ENCODE measurements at places on chromosomes 3 and 15. TPM values are rescaled to one million over a fixed set of nuclear protein-coding genes. Genes with fewer than 3 reads are reported as not detected.

Gene PTPRG
- total RNA-seq: not detected

Gene CHCHD4
- total RNA-seq: 27.0 TPM

Gene CAMK2N2
- 0.69 TPM for total RNA-seq

Gene ABTB1
- total RNA-seq: 11.3 TPM

Gene FGD5
- total RNA-seq: not detected

Gene SUSD5
- total RNA-seq: not detected

Gene IQCH
- 1.5 TPM for total RNA-seq

Gene SLC7A14
- total RNA-seq: not detected

Gene PEX5L
- not detected for total RNA-seq

Gene CHRM5
- total RNA-seq: not detected

Gene UCN2
- not detected for total RNA-seq

Gene FBXO40
- total RNA-seq: not detected

Gene ZKSCAN7
- total RNA-seq: 3.6 TPM

Gene SNX22
- 0.76 TPM for total RNA-seq

Gene SNURF
- 16.2 TPM for total RNA-seq

Gene ARGFX
- total RNA-seq: not detected

Gene PIGZ
- total RNA-seq: 0.51 TPM

Gene C3orf52
- 3.8 TPM for total RNA-seq

Gene GABRA5
- total RNA-seq: not detected

Gene SOX2
- total RNA-seq: not detected

Gene VGLL3
- not detected for total RNA-seq

Gene SLC35A5
- 17.9 TPM for total RNA-seq

Gene CYP8B1
- total RNA-seq: not detected

Gene BOC
- total RNA-seq: 0.42 TPM

Gene ST8SIA2
- total RNA-seq: not detected

Gene PODXL2
- total RNA-seq: 1.5 TPM

Gene MYEF2
- total RNA-seq: 9.9 TPM

Gene CDHR4
- total RNA-seq: not detected

Gene CCDC80
- not detected for total RNA-seq

Gene KLHL40
- not detected for total RNA-seq

Gene CACNA2D3
- total RNA-seq: not detected

Gene TF
- 0.17 TPM for total RNA-seq

Gene GADL1
- total RNA-seq: not detected

Gene B3GNT5
- total RNA-seq: 19.6 TPM

Gene PP2D1
- not detected for total RNA-seq

Gene OXTR
- total RNA-seq: 0.73 TPM

Gene FHIT
- total RNA-seq: 5.0 TPM

Gene TGM5
- not detected for total RNA-seq

Gene MELTF
- 3.0 TPM for total RNA-seq

Gene ASB14
- total RNA-seq: not detected

Gene MINAR1
- 0.32 TPM for total RNA-seq

All from activated CD8-positive, alpha-beta memory T cell treated with anti-CD3 and anti-CD28 coated beads for 36 hours (primary cell).